ENCODE measurements at places on chromosomes 12 and 14.

DNA sequence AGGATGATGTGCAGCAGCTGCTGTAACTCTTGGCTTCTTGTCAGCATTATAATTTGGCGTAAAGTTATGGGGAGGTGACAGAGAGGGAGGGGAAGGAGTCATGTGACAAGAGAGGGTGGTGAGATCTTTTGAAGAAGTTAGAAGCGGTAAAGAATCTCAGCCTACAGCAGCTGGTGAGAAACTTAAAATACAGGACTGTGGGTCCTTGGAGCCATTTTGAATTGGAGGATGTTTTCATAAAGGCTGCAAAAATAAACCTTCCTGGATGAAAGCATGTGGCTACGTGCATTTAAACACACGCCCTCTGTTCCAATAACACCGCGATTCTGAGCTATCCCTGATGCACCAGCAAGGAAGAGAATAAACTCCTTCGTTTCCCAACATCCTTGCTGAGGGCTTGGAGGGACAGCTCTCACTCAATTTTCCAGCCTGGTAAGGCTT, 133.7 kb downstream of the TMEM30B start:
- DNase-seq: no peak

- no peak for DNase-seq
Observed at GRCh38 chr12:117662220-117662619, 300.8 kb upstream of the NOS1 start.

DNA sequence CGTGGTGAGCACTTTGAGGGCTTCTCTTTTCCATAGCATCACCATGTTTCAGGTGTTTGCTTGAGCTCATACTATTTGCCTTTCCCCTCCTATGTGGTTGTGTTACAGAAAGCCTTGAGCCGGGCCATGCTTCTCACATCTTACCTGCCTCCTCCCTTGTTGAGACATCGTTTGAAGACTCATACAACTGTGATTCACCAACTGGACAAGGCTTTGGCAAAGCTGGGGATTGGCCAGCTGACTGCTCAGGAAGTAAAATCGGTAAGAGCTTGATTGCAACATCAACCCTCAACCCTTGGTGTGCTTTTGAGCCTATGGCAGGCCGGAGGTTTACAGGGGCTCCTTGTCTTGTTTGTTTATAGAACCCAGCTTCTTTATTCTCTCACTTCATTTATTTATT, 8.1 kb downstream of the LETMD1 start:
- DNase-seq: no peak

- DNase-seq: no peak
Observed at GRCh38 chr14:44070046-44070445, 437.0 kb downstream of the FSCB start.

GRCh38 chr12:108060903-108061302, 68.2 kb upstream of the WSCD2 start:
- no peak for DNase-seq

- DNase-seq: peak; percentile 83
Observed at GRCh38 chr14:103546652-103547454, 15.6 kb downstream of the BAG5 start.

DNA sequence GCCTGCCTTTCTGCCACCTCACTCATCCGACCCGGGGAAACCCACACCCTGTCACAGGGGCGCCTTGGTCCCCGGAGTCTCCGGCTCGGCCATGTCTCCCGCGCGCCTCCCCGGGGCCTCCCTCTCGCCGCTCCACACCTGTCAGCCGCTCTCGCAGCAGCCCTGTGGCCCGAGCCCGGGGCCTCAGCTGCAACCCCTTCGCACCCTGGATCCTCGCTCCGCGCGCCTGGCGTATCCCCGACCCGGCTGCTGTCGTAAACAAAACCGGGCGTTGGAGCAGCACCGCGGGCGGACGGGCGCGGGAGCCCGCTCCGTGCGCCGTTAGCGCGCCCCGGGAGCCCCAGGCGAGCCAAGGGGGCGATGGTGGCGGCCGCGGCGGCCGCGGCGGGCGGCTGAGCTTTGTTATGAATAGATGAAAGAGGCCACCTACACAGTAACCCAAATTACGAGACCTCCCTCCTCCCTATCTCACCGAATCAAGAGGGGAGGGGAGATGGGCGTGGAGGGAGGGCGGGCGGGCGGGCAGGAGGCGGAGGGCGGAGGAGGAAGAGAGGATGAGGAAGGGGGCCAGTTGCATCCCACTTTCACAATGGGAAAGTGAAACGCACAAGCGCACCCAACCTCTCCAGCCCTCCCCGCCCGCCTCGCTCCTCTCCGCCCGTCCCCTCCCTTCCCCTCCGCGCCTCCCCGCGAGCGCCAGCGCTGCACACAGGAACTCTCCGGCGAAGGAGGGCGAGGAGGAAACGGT, at the start of gene PLXNC1:
PLXNC1 (plus strand) TSS at position 587 of the 748 bp plus-strand sequence. CDS start 395 bp downstream, outside the sequence.
- peak; percentile 36 for DNase-seq

GRCh38 chr12:6405963-6406362, 22.0 kb downstream of the LTBR start:
- no peak for DNase-seq

GRCh38 chr12:64551676-64552075, 58.6 kb upstream of the RASSF3 start:
- DNase-seq: no peak

DNA sequence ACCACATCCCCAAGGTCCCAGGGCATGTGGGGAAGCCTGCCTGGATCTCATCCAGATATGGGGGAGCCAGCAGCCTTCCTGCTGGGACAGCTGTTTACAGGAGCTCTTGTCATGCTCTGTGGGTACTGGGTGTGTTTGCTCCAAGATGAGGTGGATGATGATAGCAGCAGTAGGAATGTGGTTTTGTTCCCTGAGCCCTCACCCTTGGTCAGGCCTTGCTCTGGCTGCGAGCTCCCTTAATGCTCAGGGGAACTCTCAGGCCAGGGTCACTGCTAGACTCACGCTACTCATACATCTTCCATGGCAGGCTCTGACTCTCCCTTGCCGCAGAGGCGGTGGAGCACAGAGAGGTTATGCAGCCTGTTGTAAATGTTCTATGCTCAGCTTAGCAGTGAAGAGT, 990.3 kb downstream of the AACS start:
- DNase-seq: no peak

DNA sequence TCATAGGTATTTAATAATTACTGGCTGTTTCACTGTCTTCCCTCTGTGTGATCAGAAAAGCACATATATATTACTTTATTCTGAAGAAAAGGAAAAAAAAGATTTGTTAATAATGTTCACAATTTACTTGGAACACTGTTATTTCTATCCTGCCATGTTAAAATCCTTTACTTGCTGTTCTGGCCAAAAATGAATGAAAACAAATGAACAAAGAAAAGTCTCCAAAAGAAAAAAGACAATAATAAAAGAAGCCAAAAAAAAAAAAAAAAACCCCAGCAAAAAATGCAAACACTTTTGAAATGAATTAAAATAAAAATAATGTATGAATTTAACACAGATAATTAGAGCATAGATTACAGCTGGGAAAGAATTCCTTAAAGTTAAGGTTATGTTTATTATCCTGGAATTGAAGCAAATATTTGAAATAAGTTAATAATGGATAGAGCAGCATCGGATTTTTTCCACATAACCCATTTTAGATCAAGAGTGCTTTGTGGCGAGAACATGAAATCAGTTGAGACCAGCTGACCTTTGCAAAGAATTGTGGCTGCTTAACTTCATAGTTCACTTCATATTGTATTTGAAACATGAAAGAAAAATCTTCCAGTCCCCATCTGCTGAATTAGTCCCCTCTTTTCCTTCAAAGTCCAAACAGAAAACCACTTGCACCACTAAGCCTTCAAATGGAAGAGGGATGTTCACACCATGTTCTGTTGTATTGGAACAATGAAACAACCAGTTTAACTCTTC, 444.8 kb downstream of the ADAMTS20 start:
- no peak for DNase-seq

- no peak for DNase-seq
Observed at GRCh38 chr12:24230061-24230701, 280.7 kb upstream of the SOX5 start.

DNA sequence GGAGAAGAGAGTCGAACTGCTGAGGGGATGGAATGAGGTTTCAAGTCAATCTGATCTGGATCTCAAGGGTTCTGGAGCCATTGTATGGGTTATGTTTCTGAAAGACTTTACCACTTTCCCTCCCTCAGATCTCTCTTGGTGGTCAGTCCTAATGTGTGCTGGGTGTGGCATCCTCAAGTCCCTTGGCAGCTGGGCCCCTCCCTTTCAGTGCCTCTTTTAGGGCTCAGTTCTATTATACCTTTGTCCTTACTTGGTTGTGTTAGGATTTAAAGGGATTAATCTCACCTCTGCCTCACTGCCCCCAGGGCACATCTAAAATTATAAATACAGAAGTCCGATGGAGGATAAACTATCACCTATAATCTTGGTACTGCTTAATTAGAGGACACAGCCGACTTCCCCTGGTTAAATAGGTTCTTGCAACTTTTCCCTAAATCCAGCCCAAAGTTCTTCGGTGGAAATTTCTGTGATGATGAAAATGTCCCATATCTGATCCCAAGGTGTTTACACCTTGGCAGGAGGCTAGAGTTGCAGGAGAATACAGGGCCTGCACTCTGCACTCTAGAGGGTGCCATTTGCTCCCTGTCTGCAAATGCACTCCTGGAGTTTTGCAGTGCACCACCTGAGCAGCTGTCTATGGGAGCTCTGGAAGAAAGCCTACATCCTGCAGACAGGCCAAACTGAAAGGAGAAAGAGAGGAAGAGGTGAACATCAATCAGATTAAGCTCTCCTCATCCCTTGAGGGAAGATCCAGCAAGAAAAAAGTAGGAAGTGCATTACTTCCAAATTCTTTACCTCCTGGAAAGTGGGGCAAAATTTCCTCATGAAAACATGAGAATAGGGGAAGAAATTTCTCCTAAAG, 106.8 kb downstream of the NUAK1 start:
- no peak for DNase-seq

- DNase-seq: peak; percentile 48
Observed at GRCh38 chr12:79690142-79690637, 574 bp downstream of the PAWR start.

DNA sequence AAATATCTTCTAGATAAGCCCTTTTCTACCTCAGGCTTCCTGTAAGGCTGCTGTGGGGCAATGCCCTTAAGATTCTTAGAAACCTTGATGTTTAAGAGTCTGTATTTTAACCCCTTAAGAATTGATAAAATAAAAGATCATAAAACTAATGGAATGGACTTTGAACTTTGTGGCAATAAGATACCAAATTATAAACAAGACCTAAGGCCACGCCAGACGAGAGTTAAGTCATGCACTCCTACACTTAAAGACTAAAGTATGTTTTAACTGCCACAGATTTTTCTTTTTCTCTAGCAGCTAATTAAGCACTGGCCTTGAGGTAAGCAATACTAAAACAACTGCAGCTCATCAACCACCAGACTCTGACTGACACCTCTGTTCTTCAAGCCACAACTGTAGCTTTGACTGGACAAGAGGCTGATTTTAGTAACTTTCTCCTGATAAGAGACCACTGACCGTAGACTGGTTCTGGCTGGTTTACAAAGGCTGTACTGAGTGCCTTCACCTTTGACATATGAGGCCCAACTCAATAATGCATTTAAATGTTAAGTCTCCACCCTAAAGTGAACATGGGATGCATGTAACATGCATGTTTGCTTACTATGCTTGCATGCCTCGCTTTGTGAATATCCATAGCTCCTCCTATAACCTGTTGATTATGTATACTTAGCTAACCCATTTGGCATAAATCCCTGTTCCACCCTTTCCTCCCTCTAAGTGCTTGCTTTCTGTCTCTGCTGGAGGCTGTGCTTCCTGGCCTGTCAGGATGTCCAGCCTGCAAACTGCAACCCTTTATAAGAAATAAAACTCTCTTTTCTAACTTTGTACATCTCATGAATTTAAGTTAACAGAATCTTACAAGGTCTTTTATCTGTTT, 71.9 kb downstream of the KLHL28 start:
- no peak for DNase-seq

GRCh38 chr12:118827047-118827446, 154.3 kb upstream of the SRRM4 start:
- DNase-seq: no peak

DNA sequence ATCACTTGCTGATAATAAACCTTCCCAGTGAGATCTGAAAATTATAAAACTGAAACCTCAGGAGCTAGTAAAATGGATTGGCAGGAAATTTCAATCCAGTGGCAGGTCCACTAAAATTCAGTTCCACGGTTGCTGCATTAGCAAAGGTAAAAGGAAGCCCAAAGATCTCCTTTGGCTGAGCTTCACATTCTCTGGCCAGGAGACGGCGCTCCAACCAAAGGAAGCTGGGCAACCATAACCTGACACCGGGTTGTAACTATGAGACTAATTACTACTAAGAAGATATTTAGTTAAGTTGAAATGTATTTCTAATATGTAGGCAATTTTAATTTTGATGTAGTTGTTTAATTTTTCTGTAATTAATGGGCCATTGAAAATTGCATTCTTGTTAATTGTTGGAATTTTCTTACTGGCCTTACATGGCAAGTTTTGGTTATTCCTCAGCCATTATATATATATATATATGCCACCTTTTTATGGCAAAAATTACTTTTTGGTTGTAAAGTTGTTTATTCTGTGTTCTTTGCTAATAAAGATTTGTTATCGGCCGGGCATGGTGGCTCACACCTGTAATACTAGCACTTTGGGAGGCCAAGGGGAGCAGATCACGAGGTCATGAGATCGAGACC, 17.0 kb downstream of the OR8S1 start:
- peak; percentile 20 for DNase-seq

DNA sequence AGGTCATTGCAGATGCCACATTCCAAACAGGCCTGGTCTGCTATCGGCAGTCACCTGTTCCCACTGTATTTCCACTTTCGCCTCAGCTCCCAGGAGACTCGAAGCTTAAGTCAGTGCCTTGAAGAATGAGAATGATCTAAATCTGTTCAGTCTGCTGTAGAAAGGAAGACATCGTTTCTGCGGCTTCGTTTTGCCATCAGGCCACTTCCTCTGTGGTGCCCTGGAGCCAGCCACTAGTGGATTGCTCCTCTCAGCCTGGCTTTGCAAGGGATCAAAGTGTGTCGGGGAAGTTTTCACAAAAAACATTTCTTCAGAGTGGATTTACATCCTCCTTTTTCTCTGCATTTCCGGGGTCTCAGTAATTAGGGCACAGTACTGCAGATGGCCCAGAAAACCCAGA, 66.7 kb downstream of the AACS start:
- DNase-seq: no peak

GRCh38 chr12:54700301-54700700, 52.1 kb upstream of the DCD start:
- DNase-seq: no peak

DNA sequence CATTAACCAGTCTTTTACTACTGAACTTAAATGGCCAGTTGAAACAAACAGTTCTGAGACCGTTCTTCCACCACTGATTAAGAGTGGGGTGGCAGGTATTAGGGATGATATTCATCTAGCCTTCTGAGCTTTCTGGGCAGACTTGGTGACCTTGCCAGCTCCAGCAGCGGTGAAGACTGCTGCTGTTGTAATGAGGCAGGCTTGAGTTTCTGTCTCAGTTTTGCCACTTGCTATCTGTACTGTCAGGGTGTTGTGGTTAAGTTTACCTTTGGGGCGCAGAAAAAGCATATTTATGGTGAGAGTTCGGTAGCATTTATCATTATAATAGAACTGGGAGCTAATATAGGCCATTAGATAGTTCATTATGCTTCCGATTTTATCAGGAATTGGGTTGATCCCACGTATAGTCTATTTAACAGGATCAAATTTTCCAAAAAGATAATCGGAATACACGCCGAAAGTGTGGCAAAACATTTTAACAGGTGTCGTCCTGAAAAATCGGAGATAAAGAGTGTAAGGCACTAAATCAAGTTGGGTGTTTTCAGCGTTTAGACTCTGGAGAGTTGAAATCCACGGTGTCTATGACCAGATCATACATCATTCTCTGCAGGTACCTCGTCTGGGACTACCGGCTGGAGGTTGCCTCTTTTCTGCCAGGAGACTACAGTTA, 688 bp upstream of the NECAP1 start:
- DNase-seq: no peak
